ENCODE measurements at places on chromosomes 11 and 22. TPM values are rescaled to one million over a fixed set of nuclear protein-coding genes. Genes with fewer than 3 reads are reported as not detected.
A peak's percentile ranks its signal among the peaks of the same experiment; 100 is the strongest.

GRCh38 chr22:35986088-35986487 is 42.5 kb downstream of the RBFOX2 start:
- DNase-seq: peak; percentile 61

- peak; percentile 97 for DNase-seq
Observed at GRCh38 chr11:125887373-125888324, at the start of gene HYLS1. Gene HYLS1, plus strand, starts transcription at chr11:125887668. Its CDS starts 11,701 bp downstream, at chr11:125899369.

DNA sequence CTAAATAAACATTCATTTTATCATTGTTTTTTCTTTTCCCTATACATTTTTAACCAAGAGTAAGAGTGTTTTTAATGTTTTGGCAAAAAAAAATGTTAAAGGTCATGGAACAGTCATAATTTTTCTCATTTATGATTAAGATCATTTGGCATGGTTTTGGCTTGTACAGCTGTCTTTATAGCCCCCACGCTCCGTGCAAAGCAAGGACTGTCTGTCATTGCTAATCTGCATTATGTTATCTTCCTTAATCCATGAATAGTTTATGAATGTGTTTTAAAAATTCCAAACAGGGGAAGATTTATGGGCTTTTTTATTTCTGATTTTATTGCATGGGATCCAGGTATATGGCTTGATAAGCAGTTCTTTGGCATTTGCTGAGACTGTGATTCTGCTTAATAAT is 28.1 kb downstream of the PGM2L1 start:
- peak; percentile 2 for DNase-seq

- no peak for DNase-seq
Observed at GRCh38 chr11:118679483-118679882, at the start of gene TREH. Gene TREH, minus strand, starts transcription at chr11:118679650. Its CDS starts 23 bp downstream, at chr11:118679627.

- DNase-seq: no peak
Observed at GRCh38 chr11:33891714-33892327, at the start of gene LMO2. Gene LMO2, minus strand, starts transcription at chr11:33892076. Its CDS starts 22,360 bp downstream, at chr11:33869716.

DNA sequence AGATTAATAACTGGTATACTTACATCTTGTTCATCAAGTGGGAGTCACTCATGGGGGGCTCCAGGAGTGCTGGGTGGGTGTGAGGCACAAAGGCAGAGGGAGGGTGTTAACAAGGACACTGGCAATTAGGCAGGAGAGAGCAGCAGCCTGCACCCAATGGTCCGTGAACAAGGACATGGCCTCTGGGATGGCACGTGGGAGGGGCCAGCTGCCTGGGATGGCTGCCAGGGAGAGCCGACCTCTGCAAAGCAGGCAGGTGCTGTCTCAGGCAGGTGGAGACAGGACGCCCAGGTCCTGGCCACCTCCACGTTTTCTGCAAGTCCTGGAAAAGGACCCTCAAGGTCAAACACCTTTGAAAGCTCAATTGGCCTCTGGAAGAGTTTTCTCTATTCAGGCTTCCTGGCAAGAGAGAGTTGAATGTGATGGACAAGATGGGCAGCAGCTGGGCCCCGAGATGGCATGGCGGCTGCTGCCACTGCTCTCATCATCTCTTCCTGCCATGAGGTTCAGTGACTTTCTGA is 257.1 kb downstream of the BUD13 start:
- DNase-seq: no peak

GRCh38 chr11:125938418-125938817 is 7.4 kb upstream of the VSIG10L2 start:
- no peak for DNase-seq

The KCTD14 gene
- total RNA-seq: 0.45 TPM

The ZBTB44 gene
- total RNA-seq: 45.8 TPM

The PRR14L gene
- 28.5 TPM for total RNA-seq

The CENPM gene
- 1.1 TPM for total RNA-seq

The TUG1 gene
- total RNA-seq: 67.3 TPM

The CHRDL2 gene
- total RNA-seq: not detected

The RIBC2 gene
- 5.7 TPM for total RNA-seq

Data from fibroblast of the aortic adventitia (primary cell).